ENCODE measurements at places on chromosomes 1 and 21. TPM values are rescaled to one million over a fixed set of nuclear protein-coding genes. Genes with fewer than 3 reads are reported as not detected.

DNA sequence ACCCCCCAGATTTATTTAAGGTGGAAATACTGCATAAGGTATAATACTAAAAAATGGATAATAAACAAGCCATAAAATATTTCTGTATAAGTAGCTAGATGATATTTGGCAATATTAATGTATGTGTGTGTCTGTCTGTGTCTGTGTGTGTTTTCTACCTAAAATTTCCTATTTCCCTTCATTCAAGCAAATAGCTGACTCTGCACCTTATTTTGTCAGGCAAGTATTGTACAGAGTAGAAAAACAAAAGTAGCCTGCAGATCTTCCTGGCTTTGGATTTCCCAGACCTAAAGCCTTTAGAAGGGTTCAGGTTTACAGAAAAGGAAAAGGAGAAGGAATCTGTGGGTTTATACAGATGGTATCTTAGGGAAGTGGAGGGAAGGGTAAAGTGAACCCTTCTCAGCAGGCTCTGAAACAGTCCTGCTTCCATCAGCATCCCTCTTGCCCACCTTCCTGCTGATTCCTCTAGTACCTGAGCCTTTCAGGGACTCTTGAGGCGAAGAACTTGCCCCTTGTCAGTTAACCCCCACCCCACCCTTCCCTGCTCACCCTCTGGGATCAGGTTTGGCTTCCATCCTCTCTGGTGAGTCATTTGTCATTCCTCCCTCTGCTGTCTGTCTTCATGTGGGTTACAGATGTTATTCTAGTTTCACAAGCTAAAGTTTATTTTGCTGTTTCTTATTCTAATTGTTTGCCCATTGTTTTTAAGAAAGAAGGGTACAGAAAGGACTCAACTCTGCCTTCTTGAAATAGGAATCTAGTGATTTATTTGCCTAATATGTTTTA lies 21.7 kb upstream of the RGS16 start:
- no peaks in the 10 kb centered on the region for H3K36me3 ChIP-seq
- no peak overlapping the region for H3K27ac ChIP-seq
- H3K4me3 ChIP-seq = no peak overlapping the region
- peaks cover 75% of the 10 kb centered on the region for H3K4me1 ChIP-seq
- H3K27me3 ChIP-seq = peaks cover 7% of the 10 kb centered on the region
- no peak for DNase-seq

DNA sequence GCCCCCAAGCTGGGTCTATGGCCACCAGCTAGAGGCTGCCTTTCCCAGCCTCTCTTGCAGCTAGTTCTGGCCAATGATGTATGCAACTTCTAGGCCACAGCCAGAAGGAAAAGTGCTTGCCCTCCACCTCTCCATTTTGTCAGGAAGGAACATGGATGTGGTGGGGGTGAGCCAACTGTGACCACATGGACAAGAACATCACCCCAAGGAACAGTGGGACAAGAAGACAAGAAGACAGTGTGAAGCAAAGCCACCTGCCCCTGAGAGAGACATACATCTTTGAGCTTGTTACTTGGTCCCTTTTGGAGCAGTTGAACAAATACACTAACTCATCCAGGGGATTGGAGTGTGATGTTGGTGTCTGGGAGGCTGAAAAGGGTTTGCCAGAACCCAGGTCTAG lies 105.8 kb upstream of the EDN2 start:
- no peaks in the 10 kb centered on the region for H3K27me3 ChIP-seq
- no peak for DNase-seq
- peaks cover 33% of the 10 kb centered on the region for H3K36me3 ChIP-seq
- H3K27ac ChIP-seq = no peak overlapping the region
- peaks cover 10% of the 10 kb centered on the region for H3K4me1 ChIP-seq

The SHE gene
- total RNA-seq = not detected

DNA sequence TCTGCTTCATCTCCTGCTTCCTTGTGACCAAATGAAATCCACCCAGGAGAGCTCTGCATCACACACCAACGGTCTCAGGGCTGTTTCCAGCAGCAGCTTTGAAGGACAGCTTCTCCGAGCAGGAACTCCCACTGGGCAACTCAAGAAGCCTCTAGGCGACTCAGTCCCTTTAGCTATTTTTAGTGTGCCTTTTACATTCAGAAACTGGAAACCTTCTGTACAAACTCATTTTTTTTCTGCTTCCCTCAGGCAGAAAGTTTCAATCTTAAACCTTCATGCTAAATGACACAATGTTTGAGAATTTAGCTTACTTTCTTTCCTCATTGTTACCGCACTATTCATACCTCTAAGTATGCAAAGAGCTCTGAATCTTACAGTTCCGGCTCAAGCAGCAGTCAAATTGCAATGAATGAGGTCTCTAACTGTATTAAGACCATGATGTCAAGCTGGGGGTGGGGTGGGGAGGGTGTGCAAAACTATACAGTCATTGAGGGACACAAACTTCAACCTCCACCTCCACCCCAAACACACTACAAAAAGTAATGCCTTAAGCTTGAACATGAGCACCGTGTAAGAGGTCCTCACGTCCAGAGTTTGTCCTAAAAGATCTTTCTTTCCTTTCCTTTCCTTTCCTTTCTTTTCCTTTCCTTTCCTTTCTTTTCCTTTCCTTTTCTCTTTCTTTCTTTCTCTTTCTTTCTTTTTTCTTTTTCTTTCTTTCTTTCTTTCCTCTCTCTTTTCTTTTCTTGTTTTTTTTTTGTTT lies 16.4 kb upstream of the TARBP1 start:
- peaks cover 50% of the 10 kb centered on the region for H3K4me1 ChIP-seq
- peak overlapping the region; percentile 84 for H3K27ac ChIP-seq
- peaks cover 9% of the 10 kb centered on the region for H3K27me3 ChIP-seq
- peak; percentile 64 for DNase-seq
- no peaks in the 10 kb centered on the region for H3K36me3 ChIP-seq
- no peak overlapping the region for H3K4me3 ChIP-seq

The L1TD1 gene
- total RNA-seq = not detected

The AADACL3 gene
- not detected for total RNA-seq

The TLR5 gene
- total RNA-seq = 0.11 TPM

- H3K4me3 ChIP-seq = no peak overlapping the region
- peak; percentile 9 for DNase-seq
- H3K4me1 ChIP-seq = peaks cover 13% of the 10 kb centered on the region
- no peak overlapping the region for H3K27ac ChIP-seq
- no peaks in the 10 kb centered on the region for H3K27me3 ChIP-seq
These were observed 27.5 kb upstream of the TCEA3 start for GRCh38 chr1:23452011-23452411.

The UBE2U gene
- total RNA-seq = not detected

- H3K27me3 ChIP-seq = no peaks in the 10 kb centered on the region
- peaks cover 41% of the 10 kb centered on the region for H3K4me1 ChIP-seq
- peaks cover 62% of the 10 kb centered on the region for H3K36me3 ChIP-seq
- no peak for DNase-seq
- H3K4me3 ChIP-seq = peak overlapping the region; percentile 98
- H3K27ac ChIP-seq = peak overlapping the region; percentile 42
These were observed 1.4 kb downstream of the ORC1 start for GRCh38 chr1:52402860-52403240.

The OR2T10 gene
- not detected for total RNA-seq

The NCAM2 gene
- not detected for total RNA-seq

The INTS7 gene
- 23.2 TPM for total RNA-seq

DNA sequence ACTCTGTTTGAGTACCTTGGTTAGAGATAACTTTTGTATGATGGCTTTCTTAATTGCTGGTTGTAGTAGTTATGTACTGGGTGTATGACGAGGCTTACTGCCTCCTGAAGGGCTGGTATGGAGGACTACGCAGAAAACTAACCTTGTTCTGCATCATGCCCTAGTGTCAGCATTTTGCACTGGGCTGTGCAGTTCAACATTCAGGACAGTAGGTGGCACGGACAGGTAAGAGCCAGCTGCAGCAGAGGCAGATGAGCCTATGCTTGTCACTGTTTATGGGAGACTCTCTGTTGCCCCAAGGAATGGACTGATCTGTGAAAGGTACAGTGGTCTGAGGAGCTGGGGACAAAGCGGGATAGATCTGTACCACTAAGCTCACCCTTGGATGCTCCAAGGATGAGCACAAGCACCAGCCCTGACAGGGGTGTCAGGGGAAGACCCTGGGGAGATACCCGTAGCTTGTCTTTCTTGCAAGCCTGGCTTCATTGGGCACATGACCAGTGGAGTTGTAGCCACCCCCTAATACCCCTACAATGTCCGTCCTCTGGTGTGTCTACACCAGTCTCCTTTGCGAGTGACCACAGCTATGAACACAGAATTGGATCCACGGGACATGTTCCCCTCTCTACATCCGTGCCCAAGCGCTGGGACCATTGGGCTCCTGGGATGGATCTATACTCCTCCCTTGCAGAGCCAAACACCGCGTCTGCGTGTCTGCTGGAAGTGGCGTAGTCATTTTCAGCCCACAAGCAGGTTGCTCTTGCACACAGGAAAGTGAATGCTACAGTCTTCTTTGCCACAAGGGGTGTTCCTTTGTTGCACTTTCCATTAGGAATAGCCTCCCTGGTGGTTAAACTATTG lies 51.1 kb upstream of the CFHR3 start:
- peak; percentile 69 for DNase-seq
- H3K4me3 ChIP-seq = no peak overlapping the region
- no peaks in the 10 kb centered on the region for H3K4me1 ChIP-seq
- H3K27me3 ChIP-seq = peaks cover 2% of the 10 kb centered on the region

The NHLH1 gene
- 0.22 TPM for total RNA-seq

DNA sequence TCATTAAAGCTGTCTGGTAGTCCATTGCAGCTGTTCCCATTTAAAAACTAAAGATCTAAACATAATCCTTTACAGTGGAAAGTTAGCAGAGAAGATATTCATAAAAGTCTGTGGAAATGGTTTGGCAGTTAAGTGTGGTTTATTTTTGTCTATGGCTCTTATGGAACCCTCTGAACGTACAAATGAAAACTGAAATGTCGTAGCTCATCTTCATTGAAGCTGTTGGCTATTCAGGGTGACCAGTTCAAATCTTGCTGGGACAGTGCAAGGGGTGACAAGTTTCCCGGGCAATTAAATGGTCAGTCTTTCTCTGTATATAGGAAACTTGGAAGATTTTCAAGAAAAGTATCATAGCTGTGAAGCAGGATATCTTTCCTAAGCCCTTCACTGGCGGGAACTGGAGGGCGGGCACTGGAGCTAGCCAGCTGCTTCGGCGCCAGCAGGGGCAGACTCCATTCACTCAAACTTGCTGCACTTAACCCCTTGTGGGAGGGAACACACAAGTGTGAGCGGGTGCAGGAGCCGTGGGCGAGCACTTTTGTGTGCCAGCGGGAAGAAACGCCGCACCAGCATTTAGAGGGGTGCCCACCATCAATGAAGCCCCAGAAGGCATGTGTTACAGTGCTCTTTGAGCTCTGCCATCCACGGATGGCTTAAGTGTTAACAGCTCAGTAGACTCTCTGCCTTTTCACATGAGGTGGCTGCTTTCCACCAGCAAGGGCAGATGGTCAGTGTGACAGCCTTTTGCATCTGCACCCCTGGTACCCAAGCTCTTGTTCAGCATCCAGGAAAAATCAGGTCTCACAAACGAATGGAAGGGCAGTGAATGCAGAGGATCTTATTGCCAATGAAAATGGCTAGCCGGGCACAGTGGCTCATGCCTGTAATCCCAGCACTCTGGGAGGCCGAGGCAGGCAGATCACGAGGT lies 232.1 kb upstream of the KAZN start:
- DNase-seq = no peak
- H3K4me3 ChIP-seq = no peak overlapping the region
- H3K27ac ChIP-seq = no peak overlapping the region
- H3K4me1 ChIP-seq = no peaks in the 10 kb centered on the region

- no peaks in the 10 kb centered on the region for H3K36me3 ChIP-seq
- H3K4me3 ChIP-seq = no peak overlapping the region
- H3K27ac ChIP-seq = no peak overlapping the region
- no peaks in the 10 kb centered on the region for H3K4me1 ChIP-seq
These were observed 22.2 kb upstream of the SCAF4 start for GRCh38 chr21:31753949-31754707.

DNA sequence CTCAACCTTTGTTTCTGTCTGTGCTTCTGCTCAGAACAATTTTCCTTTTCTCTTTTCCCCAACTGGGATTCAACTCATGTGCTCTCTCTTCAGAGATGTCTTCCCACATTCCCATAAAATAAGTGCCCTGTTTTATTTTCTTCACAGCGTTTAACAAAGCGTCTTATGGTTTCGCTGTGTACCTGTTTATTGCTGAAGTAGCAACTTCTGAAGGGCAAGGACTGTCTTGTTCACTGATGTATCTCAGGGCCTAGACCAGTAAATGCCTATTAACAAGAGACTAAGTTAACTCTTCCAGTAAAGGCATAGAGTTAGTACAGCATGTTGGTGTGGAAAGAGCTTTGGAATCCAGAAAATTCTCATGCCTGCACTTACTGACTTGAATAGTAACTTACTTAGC lies 42.9 kb upstream of the MPZL1 start:
- H3K36me3 ChIP-seq = peaks cover 26% of the 10 kb centered on the region
- peaks cover 16% of the 10 kb centered on the region for H3K4me1 ChIP-seq
- DNase-seq = no peak
- H3K27me3 ChIP-seq = no peaks in the 10 kb centered on the region
- H3K27ac ChIP-seq = no peak overlapping the region

The RYR2 gene
- 0.02 TPM for total RNA-seq

DNA sequence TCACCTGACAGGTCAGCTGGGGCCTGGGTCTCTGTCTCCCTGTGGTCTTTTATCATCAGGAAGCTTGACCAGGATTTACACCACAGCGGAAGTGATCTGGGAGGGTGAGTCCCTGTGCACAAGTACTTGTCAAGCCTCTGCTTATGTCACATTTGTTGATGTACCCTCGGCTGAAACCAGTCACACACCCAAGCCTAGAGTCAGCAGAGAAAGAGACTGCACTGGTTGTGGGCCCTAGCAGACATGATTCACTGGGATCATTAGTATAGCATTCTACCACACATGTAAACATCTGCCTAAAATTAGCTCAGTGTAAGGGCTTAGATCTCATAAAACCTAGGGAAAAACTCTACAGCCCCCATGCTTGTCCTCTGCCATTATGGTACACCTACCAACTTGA lies 79.3 kb upstream of the LAMC2 start:
- no peaks in the 10 kb centered on the region for H3K36me3 ChIP-seq
- no peak for DNase-seq
- peaks cover 7% of the 10 kb centered on the region for H3K27me3 ChIP-seq
- H3K27ac ChIP-seq = no peak overlapping the region

The BRINP3 gene
- total RNA-seq = not detected

DNA sequence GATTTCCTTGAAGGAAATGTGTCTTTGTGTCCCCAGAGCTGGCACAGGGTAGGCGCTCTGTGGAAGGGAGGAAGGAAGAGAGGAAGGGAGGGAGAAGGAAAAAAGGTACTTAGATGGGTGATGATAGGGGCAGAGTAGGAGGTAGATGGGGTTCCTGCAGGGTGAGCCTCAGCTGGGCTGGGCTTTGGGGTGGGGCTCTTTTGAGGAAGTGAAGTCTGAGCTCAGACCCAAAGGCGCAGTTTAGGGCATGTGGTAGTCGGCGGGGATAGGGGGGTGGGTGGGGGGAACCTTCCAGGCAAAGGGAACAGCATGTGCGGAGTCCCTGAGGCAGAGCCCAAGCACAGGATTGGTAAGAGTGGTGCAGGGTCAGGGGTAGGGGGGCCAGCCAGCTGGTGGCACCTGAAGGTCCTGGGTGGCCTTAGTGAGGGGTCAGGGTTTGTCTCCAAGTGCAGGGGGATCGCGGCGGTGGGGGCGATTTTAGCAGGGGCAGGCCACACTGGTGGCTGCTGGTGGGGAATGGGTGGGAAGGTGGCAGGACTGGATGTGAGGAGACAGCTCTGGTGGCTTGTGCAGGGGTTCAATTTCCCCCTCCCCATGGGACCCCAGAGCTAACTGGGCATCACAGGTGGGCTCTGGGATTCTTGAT lies 8.4 kb upstream of the HTR6 start:
- H3K4me1 ChIP-seq = peaks cover 13% of the 10 kb centered on the region
- peaks cover 2% of the 10 kb centered on the region for H3K27me3 ChIP-seq
- H3K27ac ChIP-seq = no peak overlapping the region
- no peak overlapping the region for H3K4me3 ChIP-seq
- DNase-seq = no peak

Data from activated CD8-positive, alpha-beta T cell treated with anti-CD3 and anti-CD28 coated beads for 36 hours (primary cell).